ENCODE measurements at places on chromosomes 11 and 22.

GRCh38 chr11:64864473-64865285, 13.7 kb downstream of the EHD1 start:
- peak; percentile 64 for DNase-seq

DNA sequence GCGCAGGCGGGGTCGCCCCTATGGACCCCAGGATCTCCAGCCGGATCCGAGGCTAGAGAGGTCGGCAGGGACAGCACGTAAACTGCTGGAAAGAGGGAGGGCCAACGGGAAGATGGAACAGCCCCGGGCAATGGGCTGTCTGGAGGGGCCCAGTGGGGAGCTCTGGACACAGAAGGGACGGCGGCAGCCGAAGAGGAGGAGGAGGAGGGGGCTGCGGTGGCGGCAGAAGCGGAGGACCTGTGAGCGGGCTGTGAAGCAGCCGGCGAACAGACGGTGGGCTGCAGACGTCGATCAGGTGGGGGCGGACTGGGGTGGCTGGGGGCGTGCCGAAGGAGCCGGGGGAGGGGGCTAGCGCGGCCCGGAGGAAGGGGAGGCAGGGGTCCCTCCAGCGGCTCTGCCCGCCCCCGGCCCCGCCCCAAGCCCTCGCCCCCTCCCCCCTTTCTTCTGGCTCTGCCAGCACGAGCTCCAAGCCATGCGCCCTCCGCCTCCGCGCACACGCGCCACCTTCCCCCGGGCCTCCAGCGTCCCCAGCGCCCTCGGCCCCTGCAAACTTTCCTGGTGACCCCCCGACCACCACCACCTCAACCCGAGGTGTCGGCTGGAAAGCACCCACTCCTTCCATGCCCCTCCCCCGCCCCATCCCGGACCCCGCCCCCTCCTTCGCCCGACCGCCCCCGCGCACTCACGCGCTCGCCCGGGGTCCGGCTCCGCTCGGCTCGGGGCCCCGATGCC, 432 bp downstream of the TNKS1BP1 start:
- DNase-seq: no peak

- DNase-seq: peak; percentile 68
These were observed 46.9 kb downstream of the MICAL2 start for GRCh38 chr11:12157241-12157661.

DNA sequence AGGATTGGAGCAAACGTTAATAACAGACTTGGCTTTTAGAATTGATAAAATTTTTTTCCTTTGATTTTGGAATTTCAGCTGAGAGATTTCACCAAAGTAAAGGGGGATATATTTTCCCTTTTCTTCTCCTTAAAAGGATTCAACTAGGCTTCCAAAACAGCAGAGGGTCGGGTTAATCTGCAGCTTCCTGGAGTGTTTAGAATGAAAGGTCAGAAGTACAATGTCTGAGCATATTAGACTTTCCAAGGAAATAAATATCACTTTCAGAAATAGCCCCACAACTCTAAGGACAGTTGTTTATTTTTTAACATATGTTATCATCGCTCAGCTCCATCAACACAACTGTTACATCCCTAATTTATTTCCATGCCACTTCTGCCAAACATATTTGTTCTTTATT, 1532.9 kb upstream of the RAG2 start:
- DNase-seq: no peak

- DNase-seq: no peak
These were observed 114.1 kb upstream of the CLPB start for GRCh38 chr11:72548463-72548862.

DNA sequence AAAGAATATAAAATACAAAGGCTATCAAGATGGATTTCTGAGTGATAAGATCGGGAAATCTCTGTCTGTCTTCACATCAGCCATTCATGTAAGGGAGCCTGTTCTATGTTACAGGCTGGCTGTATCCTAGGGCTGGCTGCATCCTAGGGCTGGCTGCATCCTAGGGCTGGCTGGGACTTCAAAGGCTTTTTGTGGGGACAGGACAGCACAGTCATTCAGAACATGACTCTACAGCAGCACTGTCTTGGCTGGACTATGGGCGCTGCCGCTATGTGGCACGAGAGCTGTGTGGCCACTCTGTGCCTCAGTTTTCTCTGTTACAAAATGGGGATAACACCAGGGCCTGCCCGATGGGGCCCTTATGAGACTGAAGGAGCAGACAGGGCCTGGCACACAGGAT, 10.2 kb downstream of the ADAMTS8 start:
- no peak for DNase-seq

DNA sequence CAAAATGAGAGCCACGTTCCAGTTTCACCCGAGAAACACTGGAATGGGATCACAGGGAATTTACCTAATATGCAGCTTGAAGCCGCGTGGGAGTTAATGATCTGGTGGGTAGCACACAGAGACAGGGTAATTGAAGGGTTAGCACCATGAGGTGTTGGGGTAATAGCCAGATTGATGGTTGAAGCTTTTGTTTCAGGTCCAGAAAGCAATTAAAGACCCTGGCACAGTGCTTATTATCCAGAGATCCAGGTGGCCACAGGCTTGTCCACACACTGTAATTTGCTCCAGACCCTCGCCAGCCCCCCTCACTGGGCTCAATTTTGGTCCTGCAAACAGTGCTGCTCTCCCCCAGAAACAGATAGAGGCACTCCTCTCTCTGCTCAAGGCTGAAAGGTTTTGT, 282.5 kb upstream of the ISX start:
- DNase-seq: no peak

DNA sequence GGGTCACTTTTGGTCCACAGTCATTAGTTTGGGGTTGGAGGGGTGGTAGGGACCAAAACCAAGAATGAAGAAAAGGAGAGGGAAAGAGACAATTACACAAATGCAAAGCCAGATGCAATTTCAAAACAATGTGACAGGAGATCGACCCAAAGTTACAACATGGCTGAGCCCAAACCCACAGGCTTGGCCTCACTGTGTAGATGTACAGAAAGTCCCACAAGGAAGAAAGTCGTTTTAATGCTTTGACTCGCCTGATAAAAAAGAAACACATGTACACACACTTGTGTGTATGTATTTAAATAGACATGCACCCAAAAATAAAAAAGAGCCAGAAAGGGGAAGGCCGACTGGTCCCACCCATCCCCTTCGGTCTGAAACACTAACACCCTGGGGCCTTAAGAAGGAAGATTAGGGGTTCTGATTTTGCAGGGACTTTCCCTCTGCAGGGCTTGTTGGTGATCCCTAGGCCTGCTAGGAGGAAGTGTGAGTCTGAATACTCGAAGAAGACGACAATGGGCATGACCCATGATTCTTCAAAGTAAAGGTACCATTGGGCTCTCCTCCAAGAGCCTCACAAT, 104.1 kb downstream of the ETS1 start:
- DNase-seq: peak; percentile 45

DNA sequence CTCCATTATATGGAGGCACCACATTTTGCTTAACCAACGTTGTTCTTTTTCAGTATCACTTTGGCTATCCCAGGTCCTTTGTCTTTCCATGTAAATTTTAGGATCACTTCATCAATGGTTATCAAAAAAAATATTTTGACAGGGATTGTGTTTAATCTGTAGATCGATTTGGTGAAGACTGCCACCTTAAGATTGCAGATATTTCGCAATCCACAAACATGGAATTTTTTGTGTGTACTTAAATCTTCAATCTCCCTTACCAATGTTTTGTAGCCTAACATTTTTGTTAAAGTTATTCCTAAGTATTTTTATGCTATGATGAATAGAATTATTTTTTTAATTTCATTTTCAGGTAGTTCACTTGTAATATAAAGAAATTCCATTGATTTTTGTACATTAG, 18.6 kb downstream of the PLAAT5 start:
- no peak for DNase-seq

DNA sequence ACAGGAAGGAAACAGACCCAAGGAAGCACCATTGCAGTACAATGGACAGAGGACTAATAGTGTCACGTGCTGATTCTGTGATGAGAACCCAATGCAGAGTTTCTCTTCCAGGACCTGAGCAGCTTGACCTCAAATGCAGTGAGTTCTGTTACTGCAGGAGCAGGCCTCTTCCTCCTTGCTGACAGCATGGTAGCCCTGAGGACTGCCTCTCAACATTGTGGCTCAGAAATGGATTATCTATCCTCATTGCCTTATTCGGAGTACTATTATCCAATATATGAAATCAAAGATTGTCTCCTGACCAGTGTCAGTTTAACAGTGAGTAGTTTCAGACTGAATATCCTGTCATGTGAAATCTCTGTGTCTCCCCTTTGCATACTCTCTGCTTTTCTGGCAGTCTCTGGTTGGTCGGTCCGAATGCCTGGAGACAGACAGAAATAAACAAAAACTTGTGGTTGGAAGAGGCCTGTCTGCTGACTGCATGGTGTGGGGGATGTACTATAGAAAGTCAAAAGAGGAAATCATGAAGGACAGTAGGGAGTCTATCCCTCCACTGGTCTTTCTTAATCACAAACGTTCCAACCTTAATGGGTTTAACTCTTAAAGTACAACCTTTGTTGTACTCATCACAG, 6.9 kb upstream of the MS4A14 start:
- DNase-seq: peak; percentile 72

GRCh38 chr11:19441752-19442553, 201.2 kb upstream of the E2F8 start:
- no peak for DNase-seq

DNA sequence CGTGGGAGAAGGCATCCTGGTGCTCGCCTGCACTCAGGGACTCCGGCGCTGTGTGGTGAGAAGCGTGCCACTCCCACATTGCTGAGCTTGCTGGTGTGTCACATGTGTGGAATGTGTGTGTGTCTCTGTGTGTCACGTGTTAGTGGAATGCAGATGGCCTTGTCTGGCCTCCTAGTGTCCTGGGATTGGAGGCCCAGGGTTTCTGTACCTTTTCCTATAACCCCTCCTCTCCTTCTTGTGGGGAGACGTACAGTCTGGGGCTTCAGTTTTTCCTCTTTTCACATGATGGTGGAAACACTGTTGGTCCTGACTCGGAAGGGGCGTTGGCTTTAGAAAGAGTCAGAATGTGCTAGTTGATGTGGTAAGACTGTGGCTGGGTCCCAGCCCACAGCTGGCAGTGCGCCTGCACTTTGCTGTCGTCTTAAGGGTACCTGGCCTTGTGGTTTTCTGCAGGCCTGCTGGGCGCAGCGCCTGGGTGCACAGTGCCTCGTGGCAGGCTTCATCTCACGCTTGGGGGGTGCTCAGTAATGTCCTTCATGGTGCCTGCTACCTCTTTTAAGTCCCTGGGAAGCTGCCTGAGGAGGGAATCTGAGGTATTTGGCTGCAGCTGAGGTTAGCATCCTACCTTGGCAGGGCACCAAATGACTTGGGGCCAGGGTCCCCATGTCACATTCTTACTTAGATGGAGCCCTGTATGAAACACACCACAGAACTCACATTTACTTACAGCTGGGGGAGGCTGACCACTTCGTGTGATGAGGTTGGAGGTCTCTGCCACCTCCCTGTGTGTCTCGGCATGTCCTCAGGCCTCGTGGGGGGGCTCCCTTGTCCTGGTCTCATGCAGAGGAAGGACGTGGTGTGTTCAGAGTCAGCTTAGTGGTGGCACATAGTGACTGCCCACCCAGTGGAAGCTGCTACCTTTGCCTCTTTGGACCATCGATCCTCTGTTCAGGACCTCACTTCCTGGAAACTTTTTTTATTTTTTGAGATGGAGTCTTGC, 61.9 kb downstream of the MED15 start:
- peak; percentile 21 for DNase-seq

All from suppressor macrophage treated with lipopolysaccharide for 4 hours (primary cell).